ENCODE measurements at places on chromosomes 1 and 21.

DNA sequence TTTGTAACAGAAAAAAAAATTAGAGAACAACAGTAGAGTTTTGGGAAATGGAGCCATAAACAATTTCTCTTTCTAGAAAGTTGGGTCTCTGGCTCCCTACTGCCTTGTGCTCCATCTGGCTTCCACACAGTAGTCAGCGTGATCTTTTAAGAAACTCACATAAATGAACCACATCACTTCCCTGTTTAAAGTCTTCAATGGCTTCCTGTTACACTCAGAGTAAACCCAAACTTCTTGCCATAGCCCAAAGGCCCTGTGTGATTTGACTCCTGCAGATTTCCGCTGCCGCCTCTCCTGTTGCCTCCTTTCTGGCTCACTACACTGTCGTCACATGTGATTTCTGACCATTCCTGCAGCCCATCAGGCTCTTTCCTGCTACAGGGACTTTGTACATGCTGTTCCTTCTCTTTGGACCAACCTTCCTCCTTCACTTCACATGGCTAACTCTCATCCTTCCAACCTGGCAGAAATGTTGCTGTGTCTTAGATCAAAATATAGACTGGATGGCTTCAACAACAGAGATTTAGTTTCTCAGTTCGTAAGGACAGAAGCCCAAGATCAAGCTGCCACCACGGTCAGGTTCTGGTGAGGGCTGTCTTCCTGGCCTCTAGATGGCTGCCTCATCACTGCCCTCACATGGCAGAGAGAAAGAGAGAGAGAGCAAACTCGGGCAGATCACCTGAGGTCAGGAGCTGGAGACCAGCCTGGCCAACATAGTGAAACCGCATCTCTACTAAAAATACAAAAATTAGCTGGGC is 34.0 kb downstream of the OPRD1 start:
- no peak for DNase-seq

DNA sequence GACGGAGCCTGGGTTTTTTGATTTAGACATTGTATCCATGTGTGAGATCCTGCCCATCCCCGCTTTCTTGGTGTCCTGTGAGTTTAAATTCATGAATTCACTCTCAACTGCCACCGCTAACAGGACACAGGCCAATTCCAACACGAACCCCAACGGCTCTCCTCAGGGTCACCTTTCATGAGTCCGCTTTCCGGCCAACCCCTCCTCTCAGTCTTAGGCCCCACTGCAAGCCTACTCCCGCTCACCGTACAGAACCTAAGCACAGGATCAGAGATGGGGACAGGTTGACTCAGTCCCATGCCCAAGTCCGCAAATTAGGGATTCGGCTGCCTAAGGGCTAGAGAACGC is 238 bp upstream of the SCP2 start:
- no peak for DNase-seq

GRCh38 chr1:246564839-246565750 is 966 bp downstream of the TFB2M start:
- DNase-seq = no peak

GRCh38 chr1:113663165-113663951 is 95.9 kb downstream of the PHTF1 start:
- DNase-seq = no peak

DNA sequence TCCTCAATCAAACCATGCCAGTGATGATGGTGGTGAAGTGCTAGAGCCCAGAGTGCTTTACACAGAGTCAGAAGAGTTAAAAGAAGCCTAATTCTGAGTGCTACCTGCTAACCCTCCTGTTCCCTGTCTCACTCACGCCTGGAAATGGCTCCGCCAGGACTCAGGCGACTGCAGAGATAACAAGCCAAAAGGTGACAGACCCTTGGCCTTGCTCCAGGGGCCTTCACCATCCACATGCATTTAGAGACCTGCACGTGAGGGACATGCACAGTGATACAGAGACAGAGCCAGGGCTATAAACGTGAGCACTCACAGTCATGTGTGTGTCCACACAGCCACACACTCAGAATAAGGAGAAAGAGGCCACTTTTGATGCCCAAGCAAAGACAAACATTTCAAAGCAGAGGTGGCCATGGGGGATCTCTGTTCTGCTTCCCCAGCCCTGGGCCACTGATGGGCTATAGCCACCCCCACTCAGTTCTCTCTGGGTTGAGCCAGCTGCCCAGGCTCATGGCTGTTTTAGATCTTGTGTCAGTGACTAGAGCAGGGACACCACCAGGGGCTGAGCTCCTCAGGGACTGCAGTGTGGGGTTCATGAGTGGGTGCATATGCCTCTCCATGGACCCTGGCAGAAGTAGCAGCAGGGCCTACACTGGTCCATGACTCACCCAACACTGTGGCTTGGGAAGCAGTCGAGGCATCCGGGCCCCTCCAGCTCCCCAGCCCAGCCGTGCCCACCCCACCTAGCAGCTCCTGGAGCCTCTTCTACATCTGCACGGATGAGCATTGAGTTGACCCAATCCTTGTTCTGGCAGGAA is 117.2 kb downstream of the EPHB2 start:
- no peak for DNase-seq

GRCh38 chr21:41832596-41833496 is 46.3 kb downstream of the PRDM15 start:
- no peak for DNase-seq

- DNase-seq = no peak
Observed at GRCh38 chr1:145979746-145980456, 15.4 kb downstream of the POLR3GL start.

DNA sequence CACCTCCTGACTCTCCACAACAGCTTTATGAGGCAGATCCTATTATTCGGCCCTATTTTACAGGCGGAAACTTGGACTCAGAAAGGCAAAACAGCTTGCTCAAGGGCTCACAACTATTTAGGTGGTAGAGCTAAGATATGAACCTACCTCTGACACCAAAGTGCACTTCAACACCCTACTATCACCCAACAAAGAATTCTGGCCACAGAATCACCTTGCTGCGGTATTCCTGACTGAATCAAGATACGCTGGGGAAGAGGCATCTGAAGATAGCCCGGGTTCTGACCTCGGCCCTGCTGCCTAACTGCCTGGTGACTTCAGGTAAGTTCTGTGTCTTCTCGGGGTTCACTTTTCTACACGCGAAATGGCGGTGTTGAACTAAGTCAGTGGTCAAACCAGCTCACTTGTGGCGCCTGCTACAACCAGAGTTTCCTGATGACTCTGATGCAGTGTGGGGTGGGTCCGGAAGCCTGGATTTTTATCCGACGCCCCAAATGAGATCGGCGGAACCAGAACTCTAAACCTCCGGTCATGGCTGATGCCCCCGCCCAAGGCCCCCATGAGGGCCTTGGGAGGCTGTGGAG is 608 bp downstream of the PEF1 start:
- DNase-seq = no peak

GRCh38 chr1:17265162-17265561 is 16.3 kb downstream of the PADI3 start:
- DNase-seq = no peak

DNA sequence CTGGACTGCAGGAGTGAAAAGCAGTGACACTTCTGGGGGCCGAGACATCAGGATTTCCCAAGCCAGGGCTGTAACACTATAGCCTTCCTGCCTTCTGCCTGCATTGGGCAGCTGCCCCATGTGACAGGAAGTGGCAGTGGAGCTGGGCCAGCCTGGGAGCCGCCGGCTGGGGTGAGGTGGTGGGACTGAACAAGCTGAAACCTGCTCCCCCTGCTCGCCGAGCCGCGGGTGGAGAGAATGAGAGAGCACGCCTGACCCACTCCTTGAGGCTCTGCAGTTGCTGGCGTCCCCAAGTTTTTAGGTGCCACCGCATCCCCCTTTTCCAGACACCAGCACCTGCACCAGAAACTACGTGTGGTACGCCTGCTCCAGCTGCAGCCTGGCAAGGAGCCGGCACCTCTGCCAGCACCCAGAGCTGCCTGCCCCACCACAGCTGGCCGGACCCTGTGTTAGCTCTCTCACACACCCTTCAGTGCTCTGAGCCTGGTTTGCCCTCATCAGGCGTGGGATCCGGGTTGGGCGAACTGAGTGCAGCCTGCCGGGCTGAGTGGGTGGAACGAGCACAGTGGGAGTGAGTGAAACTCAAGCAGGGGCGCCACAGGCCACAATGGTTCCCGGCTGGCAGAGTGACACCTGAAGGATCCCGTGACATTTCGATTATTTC is 119.4 kb downstream of the AKT3 start:
- no peak for DNase-seq

DNA sequence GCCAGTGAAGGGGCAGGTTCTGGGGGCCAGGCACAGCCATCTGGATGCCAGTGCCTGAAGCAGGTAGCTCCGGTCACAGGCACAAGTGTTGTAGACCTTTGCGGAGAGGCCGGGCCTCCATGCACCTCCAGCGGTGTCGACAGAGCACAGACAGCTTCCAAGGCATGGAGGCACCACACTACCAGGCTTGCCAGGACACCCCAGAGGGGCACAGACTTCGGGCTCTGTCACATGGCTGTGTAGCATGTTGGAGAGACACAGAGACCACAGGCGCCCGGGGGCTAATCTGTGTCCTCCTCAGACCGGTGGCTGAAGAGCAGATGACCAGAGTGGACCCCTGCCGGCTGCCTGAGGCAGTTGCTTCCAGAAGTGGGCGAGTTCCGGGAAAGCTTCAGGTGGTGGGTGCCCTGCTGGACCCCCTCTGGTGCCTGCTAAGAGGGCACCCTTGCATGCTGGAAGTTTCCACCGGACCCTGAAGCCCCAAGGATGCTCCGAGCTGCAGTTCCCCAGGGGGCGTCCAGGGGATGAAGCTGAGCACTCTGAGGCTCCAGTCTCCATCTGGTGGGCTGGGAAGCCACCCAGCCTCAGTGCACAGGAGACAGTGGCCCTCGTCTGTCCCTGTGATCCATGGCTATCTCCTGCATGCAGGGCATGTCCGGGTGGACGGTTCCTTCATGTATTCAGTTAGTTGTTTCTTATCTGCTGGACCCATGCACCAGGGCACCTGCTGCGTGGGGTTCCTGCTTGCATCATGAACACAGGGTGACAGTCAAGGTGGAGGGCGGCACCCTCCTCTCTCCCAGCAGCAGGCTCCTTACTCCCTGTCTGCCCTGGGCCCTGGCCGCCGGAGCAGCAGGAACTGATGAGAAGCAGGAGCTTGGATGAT is 82.4 kb downstream of the OBSCN start:
- DNase-seq = peak; percentile 43

GRCh38 chr1:180415985-180416633 is 86.3 kb downstream of the ACBD6 start:
- no peak for DNase-seq

DNA sequence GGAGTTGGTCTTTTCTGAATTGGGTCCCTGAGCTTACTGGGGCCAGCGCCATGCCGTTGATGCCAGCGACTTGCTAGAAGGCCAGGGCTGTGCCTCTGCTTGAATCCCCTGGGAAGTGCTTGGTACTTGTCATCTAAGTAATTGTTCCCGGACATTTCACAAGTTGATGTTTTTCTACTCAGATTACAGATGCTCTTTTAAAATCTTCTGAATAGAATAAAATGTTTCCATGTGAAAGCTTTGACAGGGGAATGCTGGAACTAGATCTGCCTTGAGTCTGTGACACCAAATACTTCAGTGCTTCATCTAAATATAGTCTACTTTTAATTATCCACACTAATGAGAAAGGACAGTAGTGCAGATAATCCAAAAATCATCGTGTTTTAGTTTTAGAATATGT is 38.3 kb downstream of the PTGFRN start:
- DNase-seq = no peak

DNA sequence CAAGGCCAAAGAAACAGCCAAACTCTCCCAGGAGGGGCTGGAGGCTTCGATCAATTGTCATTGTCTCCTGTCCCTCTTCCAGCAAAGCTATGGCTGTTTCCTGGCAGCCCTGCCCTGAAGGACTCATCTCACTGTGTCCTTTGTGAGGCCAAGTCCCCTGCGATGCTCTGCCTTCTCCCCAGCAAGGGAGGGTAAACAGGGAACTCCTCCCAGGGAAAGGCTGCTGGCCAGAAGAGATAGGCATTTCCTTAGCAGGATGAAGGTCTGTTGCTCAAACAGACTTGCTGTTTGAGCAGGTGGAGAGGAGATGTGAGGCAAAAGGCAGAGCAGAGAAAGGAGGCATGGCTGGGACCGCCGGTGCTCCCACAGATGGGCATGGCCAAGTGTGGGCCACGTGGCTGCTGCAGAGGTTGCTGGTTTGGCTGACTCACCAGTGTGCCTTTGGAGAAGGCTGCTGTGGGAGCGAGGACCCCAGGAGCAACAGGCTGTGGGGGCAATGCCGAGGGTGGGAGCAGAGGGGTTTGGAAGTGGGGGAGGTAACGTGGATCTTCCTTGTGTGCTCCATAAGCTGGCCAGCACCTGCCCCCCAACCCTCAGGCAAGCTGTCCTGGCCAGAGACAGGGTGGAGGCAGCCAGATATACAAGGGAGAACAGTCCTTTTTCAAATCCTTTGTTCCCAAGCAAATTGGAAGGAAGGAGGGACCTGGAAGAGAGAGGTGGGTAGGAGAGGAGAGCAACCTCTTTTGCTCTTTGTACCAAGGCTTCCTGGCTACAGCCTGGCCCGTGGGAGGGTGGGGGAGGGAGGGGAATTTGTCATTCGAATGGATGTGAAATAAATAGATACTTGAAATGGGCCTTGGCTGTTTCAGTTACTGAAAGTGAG is 449.8 kb downstream of the SIPA1L2 start:
- no peak for DNase-seq

DNA sequence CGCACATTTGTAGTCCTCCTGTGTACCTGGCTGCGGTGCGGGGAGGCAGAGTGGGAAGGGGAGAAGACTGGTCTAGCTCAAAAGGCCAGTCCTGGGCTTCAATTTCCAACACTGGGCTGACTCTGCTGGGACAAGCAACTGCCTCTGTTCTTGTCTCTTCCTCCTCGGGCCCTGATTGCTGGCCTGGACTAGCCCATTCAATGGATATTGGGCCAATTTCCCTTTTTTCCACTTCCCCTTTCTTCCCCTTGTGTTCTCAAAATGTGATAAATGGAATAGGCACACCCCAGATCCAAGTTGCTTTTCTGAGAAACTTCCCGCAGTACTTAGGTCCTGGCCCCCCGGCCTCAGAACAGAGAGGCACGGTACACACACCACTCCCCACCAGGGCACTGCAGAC is 48.2 kb downstream of the SPSB1 start:
- DNase-seq = no peak

- no peak for DNase-seq
Observed at GRCh38 chr1:114723457-114723856, 6.9 kb upstream of the NRAS start.

- no peak for DNase-seq
Observed at GRCh38 chr1:118974661-118975060, 13.5 kb downstream of the TBX15 start.

- no peak for DNase-seq
Observed at GRCh38 chr1:213570487-213570886, 417.3 kb upstream of the PROX1 start.

- DNase-seq = no peak
Observed at GRCh38 chr1:228279011-228279721, 71.3 kb downstream of the OBSCN start.

- DNase-seq = no peak
Observed at GRCh38 chr1:117657031-117657430, 51.2 kb downstream of the TENT5C start.

- DNase-seq = no peak
Observed at GRCh38 chr1:110190282-110190929, 19.7 kb upstream of the KCNC4 start.

Data from CD8-positive, alpha-beta memory T cell (primary cell).